ENCODE measurements at places on chromosomes 16 and 17.

DNA sequence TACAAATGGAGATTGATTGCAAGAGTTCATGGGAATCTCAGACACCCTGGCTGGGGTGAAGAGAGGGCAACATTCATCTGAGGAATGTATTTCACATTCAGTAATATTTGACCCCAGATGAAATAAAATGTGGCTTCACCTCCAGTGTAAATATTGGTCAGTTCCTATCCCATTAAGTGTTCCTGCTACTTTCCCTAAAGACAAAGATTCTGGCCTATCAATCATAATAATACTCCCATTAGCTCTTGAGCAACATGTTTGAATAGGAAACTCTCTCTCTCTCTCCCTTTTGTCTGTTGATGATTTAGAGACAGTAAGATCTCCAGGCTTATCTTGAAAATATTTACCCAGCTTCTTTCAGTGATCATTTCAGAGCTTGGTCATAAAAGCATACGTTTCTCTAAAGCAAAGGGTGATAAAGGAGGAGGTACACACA lies 70.1 kb downstream of the KCNJ2 start:
- H3K36me3 ChIP-seq: no peaks in the 10 kb centered on the region
- H3K27ac ChIP-seq: no peak overlapping the region

DNA sequence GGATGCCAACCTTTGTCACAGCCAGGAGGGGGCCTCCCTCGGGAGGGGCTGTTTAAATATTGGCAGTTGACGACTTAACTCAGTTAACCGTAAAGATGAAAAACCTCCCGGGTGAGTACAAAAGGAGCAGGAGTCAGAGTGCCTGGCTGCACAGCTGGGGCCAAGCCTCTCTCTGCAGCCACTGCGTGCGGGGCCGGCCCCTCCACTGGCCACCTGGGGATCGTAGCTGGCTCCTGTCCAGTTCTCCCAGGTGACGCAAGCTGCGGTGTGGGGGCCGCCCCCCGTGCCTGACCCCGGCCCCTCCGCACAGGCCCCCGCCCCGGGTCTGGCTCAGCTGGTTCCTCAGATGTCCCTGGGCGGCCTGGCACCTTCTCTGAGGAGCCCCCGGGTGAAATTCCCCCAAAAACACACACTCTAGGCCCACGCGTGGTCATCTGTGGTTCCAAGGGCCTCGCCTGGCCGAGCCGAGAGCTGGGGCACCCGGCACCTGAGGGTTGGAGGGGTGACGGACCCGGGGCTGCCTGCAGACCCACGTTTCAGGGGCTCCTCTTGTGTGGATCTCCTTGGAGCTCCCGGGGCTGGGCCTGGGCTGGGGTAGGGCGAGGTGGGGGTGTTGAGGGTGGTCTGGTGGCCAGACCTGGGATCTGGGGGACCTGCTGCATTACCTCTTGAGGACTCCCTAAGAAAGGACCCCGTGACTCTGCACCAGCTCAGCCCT lies 7.4 kb upstream of the CACNA1H start:
- DNase-seq: no peak
- no peaks in the 10 kb centered on the region for H3K27me3 ChIP-seq
- no peak overlapping the region for H3K27ac ChIP-seq
- no peak overlapping the region for H3K4me3 ChIP-seq
- H3K36me3 ChIP-seq: no peaks in the 10 kb centered on the region

GRCh38 chr17:63950940-63951907 lies 19.1 kb upstream of the CD79B start:
- no peak overlapping the region for H3K4me3 ChIP-seq
- H3K27ac ChIP-seq: no peak overlapping the region
- no peak for DNase-seq
- H3K36me3 ChIP-seq: no peaks in the 10 kb centered on the region
- H3K4me1 ChIP-seq: no peaks in the 10 kb centered on the region

DNA sequence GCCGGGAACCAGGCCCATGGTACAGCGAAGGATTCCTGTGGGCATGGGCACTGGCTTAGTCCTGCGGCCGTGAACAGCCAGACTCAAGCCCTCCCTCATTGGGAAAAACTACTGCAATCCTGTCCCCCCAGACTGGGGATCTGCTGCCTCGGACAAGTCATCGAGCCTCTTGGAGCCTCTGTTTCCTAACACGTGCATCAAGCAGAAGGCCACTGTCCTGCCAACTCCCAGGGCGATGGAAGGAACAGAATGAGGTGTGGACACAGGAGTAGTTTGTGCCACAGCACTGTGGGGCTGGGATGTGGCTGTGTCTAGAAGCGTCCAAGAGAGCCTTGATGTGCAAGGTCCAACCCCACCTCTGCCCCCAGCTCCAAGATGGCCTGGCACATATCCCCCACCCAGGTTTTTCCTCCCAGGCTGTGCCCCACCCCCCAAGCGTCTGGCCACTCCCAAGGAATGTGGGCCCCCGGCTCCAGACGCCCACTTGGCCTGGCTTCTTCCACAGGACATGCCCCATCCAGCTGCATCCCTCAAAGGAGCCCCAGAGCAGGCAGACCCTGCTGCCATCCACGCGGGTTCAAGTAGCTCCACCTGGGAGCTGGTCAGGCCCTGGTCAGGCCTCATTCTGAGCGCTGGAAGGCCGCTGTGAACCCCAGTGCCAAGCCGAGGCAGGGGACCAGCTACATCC lies 3.4 kb downstream of the CAMKK1 start:
- no peak overlapping the region for H3K4me3 ChIP-seq
- peaks cover 8% of the 10 kb centered on the region for H3K4me1 ChIP-seq
- H3K36me3 ChIP-seq: no peaks in the 10 kb centered on the region

GRCh38 chr17:27572665-27573064 lies 58.3 kb upstream of the LGALS9 start:
- H3K36me3 ChIP-seq: no peaks in the 10 kb centered on the region
- H3K27me3 ChIP-seq: no peaks in the 10 kb centered on the region
- no peaks in the 10 kb centered on the region for H3K4me1 ChIP-seq
- H3K4me3 ChIP-seq: no peak overlapping the region
- H3K27ac ChIP-seq: no peak overlapping the region

DNA sequence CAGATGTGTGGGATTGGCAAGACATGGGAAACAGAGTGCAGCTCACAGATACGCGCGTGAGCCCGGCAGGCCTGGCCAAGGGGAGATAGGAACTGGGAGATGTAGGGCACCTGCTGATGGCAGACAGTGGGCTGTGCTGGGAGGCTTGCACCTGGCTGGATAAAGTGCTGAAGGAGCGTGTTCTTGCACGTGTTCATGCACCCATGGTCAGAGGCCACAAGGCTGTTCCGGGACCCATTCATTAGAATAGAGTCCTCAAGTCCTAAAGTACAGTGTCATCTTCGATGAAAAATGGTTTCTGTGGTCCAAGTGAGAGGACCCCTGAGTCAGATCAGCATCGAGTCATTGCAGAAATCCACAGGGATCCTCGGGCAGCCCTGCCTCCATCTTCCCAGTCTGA lies 236.4 kb downstream of the CCDC182 start:
- no peaks in the 10 kb centered on the region for H3K4me1 ChIP-seq
- DNase-seq: no peak
- no peaks in the 10 kb centered on the region for H3K27me3 ChIP-seq
- no peaks in the 10 kb centered on the region for H3K36me3 ChIP-seq
- H3K27ac ChIP-seq: peak overlapping the region; percentile 78
- no peak overlapping the region for H3K4me3 ChIP-seq

DNA sequence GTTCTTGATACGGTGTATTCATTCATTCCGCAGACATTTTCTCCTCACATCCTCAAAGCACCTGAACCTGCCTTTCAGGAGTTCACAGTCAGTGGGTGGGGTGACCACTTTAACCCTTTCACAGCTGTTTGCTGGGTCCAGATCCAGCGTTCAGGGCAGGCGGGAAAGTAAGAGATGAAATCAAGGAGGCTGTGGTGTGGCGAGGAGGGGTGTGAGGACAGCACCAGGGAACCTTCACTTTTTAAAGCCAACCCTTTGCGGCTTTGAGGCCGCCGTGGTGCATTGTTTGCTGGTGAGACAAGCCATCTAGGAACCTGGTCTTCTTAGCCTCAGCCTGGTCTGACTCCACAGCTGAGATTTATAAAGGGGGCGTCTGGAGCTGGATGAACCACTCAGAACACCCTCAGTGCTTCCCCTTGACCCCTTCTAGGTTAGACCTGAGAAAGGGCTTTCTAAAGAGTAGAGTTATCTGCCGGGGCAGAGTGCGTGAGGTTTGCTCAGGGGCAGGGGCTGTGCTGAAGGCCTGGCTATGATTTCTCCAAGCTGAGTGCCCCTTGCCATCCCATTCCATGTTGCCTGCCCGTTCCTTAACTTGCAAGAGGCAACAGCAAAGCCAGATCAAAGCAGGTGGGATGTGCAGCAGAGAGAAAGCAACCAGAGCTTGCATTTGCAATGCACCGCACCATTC lies 933 bp downstream of the CCR7 start:
- H3K4me3 ChIP-seq: no peak overlapping the region
- H3K27ac ChIP-seq: no peak overlapping the region
- DNase-seq: no peak
- no peaks in the 10 kb centered on the region for H3K36me3 ChIP-seq
- H3K4me1 ChIP-seq: no peaks in the 10 kb centered on the region

All from uterus (tissue), 4 donors.